Cortex of kidney (tissue), 1 donor: ENCODE measurements at places on chromosomes 5 and 9.

DNA sequence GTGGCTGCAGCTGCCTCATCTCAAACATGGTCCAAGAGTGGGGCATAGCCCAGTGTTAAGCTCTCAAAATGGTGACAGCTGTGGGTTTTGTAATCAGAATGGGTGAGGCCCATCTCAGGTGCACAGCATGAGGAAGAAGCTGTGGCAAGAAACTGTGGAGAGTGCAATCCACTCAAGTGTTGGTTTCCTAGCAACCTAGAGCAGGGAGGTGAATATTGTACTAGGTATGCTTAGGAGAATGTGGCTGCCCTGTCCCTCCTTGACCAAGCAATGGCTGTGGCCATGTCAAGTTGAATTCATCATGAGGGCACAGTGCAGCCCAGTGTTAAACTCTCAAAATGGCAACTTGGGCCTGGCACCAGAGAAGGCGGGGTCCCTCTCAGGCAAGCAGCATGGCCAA is 160.5 kb upstream of the KCNN2 start:
- DNase-seq: no peak

- DNase-seq: no peak
These were observed 7.4 kb upstream of the AGGF1 start for GRCh38 chr5:77022511-77023417.

- DNase-seq: no peak
These were observed 68.9 kb downstream of the LURAP1L start for GRCh38 chr9:12843735-12844134.

GRCh38 chr5:94010814-94011213 is 269.4 kb upstream of the POU5F2 start:
- DNase-seq: no peak

DNA sequence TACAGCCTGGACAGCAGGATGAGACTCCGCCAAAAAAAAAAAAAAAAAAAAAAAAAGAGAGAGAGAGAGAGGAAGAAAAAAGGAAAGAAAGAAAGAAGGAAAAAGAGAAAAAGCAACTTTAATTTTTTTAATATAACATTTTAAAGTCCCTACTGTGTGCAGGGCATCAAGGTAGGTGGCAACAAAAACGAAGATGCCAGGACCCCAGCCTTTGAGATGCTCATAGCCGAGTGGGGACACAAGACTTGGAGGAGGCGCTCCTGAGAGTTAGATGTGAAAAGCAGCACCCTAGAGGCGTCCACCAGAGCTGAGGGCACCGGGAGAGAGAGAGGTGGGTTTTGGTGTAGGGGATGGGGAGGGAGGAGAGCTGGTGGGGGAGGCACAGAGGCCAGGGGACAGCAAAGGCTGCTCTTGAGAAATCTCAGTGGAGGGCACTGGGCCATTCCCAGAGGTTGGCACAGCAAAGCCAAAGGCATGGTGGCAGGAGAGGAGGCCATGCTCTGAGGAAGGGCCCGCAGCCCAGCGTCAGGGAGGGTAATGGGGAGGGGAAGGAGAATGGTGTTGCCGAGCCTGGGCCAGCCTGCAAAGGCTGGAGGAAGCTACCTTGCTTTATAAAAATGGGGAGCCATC is 135.6 kb downstream of the C9orf50 start:
- no peak for DNase-seq

GRCh38 chr9:77808751-77809081 is 160.6 kb upstream of the GNA14 start:
- DNase-seq: no peak

DNA sequence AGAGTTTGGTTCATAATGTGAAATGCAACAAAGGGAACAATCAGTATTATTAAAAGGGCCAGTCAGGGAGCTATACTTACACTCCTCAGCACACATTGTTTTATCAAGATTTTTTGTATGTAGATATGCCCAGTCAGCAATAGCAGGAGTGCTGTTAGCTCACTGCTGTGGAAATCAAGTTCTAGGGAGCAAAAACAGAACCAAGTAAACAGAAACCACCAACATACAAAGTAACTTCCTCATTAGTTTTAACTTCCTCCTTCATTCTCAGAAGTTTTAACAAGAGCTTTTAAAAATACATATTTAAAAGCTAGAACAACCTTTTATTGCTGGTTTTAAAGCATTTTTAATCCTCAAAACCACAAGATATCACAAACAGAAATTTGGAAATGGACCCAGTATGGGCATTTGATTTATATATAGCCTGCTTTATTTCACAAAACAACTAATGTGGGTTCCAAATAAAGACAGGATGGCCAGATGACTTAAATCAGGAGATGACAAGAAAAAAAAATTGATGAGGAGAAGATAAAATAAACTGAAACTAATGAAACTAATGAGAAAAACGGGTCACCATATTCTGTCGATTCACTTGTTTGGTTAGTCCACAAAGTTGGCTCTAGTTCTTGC is 178.5 kb downstream of the ADAMTS12 start:
- no peak for DNase-seq

DNA sequence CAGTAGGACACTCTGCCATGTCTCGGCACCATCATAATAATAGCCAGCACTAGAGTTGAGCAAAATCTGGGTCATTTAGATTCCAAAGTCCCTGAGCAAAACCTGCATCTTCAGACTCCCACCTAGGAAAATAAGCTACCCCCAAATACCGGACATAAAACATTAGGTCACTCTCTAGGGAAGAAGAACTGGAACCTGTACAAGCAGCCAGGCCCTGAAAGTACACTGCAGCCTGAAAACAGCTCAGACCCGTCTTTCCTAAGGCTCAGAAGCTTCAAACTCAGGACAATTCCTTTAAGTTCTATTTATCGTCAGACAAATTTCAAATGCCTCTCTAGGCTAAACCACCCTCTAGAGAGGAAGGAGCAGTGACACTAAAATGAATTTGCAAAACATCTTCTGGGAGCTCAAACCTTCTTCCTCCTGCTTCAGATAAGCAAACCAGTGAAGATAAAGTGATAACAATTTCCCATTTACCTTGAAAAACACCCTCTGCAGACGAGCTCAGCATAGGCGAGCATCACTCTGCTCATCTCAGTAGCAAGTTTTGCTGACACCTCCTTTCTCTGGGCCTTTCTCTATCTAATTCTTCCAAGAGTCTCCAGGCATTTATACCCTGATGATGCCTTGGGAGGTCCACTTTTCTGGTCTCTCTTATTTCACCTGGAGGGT is 34.0 kb downstream of the ADAM19 start:
- DNase-seq: no peak

DNA sequence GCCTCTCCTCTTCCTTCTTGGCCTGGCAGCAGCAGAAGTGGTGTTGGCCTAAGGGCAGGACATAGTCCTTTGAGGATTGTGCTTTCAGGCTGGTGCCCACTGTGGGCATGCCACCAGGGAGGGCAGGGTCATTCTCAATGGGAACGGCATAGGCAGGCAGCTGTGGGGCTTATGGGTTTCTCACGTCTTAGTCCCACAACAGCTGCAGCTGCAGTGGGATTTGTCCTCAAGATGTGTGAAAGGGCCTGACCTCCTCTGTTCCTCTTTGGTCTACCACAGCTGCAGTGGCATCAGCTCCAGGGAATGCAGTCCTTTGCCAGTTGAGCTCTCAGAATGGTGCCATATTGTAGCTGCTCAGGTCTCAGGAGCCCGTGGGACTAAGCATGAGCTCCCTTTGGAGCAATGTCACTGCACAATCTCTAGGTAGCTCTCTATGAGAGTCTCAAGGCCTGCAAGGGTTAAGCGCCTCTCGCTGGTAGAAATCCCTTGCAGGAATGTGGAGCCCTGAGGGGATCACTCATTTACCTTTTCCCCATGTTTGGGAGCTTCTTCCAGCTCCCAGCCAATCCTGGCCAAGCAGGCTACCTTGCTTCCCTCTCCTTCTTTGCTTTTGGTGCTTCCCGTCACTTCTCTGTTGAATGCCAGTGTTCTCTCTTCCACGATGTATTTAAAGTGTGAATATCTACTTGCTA is 104.8 kb downstream of the GNA14 start:
- DNase-seq: no peak

- DNase-seq: no peak
These were observed 137.1 kb upstream of the ADAMTS19 start for GRCh38 chr5:129322968-129323367.

GRCh38 chr5:170408877-170409660 is 19.9 kb upstream of the KCNMB1 start:
- DNase-seq: no peak

DNA sequence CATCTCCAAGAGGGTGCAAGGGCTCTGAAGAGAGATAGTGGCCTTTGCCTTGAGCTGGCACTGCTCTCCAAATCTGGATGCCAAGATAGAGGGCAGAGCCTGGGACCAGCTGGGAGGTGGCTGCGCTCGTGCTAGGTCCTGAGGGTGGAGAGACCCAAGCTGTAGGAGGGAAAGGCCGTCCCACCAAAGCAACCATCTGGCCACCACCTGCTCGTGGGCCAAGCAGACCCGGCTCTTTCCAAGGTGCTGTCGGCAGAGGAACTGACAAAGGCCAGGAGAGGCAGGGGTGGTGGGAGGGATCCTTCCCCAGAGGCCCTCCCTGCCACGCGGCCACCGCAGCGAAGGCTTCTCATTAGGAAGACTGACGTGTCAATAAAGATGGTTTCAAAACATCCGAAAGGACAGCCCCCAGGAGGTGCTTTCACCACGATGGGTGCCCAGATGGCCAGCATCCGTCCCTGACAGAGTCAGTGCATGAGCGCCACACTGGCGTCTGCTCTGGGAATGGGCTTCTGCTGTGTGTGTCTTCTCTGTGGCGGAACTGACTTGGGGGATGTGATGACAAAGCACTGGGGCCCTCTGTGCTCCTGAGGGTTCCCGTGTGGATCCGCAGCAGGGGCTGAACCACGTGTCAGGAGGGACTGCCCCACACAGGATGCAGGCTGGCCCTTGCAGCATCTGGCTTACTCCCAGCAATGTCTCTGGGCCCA is 213.5 kb downstream of the FANCC start:
- DNase-seq: no peak

GRCh38 chr9:4592295-4592694 is 69.8 kb upstream of the PLPP6 start:
- no peak for DNase-seq

DNA sequence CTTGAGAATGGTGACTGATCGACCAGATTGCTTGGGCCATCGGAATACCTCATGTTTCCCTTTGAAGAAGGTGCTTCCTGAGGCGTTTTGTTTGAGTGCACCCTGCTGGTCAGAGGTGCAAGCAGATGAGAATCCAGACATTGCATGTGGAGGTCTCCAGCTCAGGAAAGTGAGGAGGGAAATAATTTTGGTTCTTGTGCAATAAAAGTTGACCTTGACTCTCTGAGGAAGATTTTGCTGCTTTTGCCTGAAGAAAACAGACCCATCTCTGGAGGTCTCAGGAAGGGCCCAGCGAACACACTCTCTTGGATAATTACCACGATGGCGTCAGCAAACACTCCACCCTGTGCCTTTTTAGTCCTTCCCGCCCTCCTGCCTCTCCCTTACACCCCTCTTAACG is 69.7 kb downstream of the GRAMD2B start:
- DNase-seq: no peak

GRCh38 chr9:16726718-16727451 is 143.6 kb downstream of the BNC2 start:
- DNase-seq: no peak
